ENCODE measurements at places on chromosomes 2 and 18.

GRCh38 chr2:230905448-230906421, 19.3 kb downstream of the GPR55 start:
- peak; percentile 91 for DNase-seq

DNA sequence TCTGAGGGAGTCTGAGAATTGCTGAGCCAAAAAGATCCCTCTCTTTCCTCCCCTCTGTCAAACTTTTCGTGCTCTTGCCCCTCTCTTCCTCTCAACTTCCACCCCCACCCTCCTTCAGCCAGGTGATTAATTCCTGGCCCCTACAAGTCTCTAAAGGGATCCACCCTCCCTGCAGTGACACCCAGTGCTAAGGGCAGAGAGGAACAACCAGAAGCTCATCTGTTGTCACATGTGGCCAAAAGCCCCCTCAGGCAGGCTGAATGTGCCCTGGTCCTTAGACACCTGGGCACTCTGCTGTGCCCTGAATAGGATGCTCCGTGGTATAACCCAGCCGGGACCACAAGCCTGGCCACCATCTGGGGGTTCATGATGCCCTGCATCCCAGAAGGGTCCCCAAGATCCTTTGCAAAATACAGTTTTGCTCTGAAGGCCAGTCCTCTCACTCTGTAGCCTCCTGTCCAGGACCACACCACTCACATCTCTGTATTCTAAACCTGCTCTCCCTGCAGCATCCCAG, 234.4 kb downstream of the BCL11A start:
- no peak for DNase-seq

GRCh38 chr2:11963966-11964365, 217.5 kb downstream of the LPIN1 start:
- no peak for DNase-seq

DNA sequence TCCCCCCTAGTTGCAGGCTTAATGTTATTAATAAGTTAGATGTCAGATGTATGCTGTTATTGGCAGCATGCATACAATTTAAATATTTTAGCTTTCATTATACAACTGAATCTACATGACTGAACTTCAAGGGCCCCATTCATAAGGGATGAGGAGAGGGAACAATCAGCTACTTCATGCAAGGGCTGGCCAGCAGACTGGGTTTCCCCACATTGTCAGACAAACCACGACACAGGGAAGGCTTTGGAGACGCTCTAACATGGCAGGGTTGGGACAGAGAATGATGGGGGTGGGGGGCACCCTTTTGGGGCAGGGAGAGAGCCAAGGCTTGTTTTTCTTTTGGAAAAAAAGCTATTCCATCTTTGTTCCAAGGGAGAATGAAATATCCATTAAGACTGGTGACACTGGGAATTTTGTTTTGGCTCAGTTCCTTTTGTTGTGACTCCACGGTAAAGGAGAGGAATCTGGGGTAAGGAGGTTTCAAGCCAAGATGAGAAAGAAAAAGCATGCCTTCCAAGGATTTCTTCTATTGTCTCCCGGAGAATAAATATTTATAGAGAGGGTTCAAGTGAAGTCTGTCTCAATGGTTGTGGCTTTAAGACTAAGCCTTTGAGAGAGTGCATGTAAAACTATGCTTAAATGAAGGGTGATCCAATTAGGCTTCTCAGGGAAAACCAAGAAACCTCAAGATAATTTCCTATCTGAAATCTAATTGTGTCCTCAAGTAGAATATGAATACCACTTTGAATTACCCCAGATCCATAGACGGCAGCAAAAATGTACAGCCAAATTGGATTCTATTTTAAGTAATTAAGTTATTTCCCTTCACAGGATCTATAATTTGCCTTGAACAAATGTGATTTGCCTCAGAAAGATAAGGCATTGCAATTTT, 5.4 kb downstream of the CXCR4 start:
- DNase-seq = no peak

DNA sequence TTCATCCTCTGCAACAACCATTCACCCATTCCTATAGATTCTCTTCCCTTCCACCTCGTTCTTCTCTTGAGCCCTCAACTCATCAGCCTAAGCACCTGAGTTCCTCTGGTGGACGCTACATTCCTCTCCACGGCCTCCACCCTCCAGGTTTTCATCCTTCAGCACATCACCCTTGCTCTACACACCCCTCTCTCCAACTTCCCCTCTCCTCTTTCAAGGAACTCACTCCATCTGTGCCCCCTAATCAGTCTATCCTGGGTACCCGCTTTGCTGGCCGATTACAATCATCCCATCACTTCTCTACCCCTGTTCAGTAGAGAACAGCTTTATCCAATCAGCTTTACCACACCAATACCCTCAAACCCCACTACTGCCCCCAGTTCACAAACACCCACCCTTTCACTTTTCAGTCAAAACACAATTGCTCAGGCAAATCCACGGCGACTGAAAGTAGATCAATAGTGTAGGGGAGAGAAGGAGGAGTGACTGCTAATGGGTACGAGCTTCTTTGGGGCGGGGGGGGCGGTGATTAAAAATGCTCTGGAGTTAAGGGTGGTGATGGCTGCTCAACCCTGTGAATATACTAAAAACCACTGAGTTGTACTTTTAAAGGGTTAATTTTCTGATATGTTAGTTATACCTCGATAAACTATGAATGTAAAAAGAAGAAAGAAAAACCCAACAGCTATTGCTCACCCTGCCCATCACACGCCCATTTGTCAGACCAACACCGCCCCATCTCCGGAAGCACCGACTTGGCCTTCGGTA, 857 bp downstream of the DYM start:
- peak; percentile 56 for DNase-seq

- DNase-seq = no peak
These were observed 36.4 kb downstream of the RAMP1 start for GRCh38 chr2:237895544-237896506.

DNA sequence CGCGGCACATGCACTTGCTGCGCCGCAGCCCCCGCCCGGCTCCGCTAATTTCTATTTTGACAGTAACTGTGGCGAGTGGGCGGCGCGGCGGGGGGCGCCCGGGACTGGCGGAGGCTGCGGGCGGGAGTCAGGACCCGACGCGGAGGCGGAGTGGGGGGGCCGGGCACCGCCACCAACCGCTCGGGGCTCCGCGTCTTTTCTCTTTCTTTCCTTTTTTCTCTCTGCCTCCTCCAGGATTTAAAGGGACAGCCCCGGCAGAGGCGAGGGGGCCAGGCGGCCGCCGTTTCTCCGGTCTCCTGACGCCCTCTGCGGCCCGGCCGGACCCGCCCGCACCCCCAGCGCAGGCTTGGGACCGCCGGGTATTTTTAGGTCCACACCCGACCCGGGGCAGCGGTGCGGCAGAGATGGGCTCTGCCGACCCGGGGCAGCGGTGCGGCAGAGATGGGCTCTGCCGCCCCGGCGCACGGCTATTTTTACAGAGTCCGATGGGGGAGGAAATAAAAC, 460 bp upstream of the ZBTB7C start:
- DNase-seq = no peak

DNA sequence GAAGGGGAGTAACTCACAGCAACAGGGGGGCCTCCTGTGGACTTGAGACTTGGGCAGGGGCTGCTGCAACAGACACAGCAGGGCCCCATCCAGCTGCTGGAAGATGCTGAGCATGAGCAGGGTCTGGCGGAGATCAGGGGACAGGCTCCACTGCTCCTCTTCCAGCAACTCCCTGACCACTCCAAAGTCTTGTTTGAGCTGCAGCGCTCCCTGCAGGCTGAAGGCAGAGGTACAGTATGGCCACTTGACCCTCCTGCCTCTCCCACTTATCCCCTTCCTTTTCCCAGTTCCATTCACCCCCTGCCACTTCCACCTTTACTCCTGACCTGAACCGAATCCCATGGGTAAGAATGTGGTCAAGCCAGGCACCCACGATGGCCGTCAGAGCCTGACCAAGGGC, 2.4 kb upstream of the MRPL53 start:
- DNase-seq = no peak

GRCh38 chr2:119175517-119175916, 17.0 kb upstream of the C1QL2 start:
- DNase-seq = no peak

Data from activated CD4-positive, alpha-beta T cell treated with anti-CD3 and anti-CD28 coated beads, Interleukin-2, amount 50 U/mL, for 48 hours (primary cell).